H1 (cell line): ENCODE measurements at places on chromosomes 6 and 20. TPM values are rescaled to one million over a fixed set of nuclear protein-coding genes. Genes with fewer than 3 reads are reported as not detected.

DNA sequence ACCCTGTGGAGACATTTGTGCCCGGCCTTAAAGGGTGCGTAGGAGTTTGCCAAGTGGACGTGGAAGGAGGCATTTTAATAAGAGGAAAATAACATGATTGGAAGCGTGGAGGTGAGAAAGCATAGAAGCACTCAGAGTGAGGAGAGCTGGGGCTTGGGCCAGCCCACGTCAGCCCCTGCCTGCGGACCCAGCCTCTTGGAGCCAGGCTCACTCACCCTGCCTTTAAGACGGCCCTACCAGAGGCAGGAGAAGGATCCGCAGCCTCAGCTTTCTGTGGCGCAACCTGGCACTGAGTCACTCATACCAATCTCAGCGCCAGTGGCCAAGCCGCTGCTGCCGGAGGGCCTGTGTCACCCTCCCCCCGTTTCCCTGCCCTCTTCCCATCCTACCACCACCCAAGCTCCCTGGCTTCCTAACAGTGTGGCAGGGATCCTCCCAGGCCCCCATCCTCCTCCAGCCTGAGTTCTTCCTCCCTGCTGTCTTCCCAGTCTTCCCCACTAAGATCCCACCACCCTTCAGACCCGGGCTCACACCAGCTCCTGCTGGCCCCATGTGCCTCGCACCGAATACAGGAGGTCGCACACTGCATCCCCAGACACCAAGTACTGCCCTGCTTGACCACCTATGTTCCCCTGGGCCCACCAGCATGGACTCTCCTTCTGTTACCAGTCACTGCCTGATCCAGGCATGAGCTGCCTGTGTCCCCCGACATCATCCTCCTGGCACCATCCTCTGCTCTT, 285.2 kb downstream of the UST start:
- H3K4me3 ChIP-seq, result no peak overlapping the region
- peaks cover 2% of the 10 kb centered on the region for H3K4me1 ChIP-seq
- no peaks in the 10 kb centered on the region for H3K27me3 ChIP-seq
- no peaks in the 10 kb centered on the region for H3K36me3 ChIP-seq
- DNase-seq, result no peak

GRCh38 chr6:126784161-126784790, 334.2 kb upstream of the RSPO3 start:
- H3K36me3 ChIP-seq, result no peaks in the 10 kb centered on the region
- H3K4me1 ChIP-seq, result no peaks in the 10 kb centered on the region
- H3K27ac ChIP-seq, result no peak overlapping the region
- DNase-seq, result no peak

- no peaks in the 10 kb centered on the region for H3K4me1 ChIP-seq
- no peak overlapping the region for H3K4me3 ChIP-seq
- no peak overlapping the region for H3K27ac ChIP-seq
- DNase-seq, result no peak
Measured at GRCh38 chr20:50278684-50279531, 88.3 kb downstream of the CEBPB start.

DNA sequence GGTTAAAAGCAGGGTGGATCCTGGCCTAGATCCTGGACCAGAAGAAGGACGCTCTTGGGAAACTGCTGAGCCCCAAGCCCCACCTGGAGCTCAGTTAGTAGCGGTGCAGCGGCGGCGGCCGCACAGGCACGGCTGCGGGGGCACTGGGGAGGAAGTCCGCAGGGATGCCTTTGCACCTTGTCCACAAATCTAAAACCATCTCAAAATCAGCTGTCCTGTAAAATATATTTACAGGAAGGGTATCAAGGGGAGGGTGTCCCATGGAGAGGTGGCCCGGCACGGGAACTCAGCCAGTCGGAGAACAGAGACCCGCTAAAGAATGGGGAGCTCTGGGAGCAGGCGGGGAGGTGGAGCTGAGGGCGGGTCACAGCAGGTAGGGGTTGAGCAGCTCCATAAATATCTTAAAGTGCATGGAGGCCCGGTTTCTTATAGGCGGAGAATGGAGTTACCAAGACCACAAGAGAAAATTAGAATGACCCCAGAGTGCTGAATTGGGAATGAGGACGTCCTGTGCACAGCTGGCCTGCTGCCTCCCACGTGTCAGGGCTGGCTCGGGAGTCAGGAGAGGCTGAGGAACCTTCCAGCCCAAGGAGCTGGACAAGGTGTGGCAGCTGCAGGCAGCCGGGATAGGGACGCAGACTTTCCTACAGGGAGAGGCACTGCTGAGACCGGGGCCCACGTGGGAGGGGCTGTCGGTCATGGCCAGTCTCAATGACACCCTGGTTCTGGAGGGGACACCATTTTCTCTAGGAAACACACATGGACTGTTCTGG, 8.0 kb downstream of the MTG2 start:
- no peak for DNase-seq
- no peaks in the 10 kb centered on the region for H3K36me3 ChIP-seq
- no peak overlapping the region for H3K27ac ChIP-seq
- no peaks in the 10 kb centered on the region for H3K4me1 ChIP-seq
- H3K27me3 ChIP-seq, result no peaks in the 10 kb centered on the region

NT5DC1 gene
- 72.7 and 77.9 TPM in 2 replicates for total RNA-seq

SLC13A3 gene
- total RNA-seq, result 9.4 and 9.8 TPM in 2 replicates

MUC22 gene
- total RNA-seq, result not detected in 2 replicates

GRCh38 chr20:1392443-1392692, 486 bp downstream of the FKBP1A start:
- no peak overlapping the region for H3K27ac ChIP-seq
- H3K27me3 ChIP-seq, result peaks cover 13% of the 10 kb centered on the region
- DNase-seq, result no peak
- H3K36me3 ChIP-seq, result no peaks in the 10 kb centered on the region
- H3K4me3 ChIP-seq, result peak overlapping the region; percentile 86

SIRPG gene
- not detected in 2 replicates for total RNA-seq

SLC26A8 gene
- total RNA-seq, result 0.56 and 1.1 TPM in 2 replicates

DNA sequence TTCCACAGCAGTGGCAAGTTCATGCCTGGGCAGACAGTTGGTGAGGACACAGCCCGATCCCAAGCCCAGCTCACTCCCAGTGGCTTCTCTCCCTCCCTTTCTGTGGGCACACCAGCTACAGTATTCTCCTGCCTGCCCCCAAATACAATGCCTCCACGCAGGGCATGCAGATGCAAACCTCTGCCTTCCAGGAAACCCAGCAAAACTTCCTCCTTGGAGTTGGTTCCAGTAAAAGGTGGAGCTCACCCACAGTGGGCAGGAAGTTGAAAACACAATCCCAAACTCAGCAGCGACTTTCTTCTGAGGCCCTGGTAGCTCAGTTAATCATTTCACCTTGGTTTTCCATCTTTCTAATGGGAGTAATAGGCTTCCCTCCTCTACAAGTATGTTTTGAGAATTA, 93.7 kb downstream of the LY86 start:
- H3K27me3 ChIP-seq, result no peaks in the 10 kb centered on the region
- no peak overlapping the region for H3K27ac ChIP-seq
- DNase-seq, result no peak
- H3K4me3 ChIP-seq, result no peak overlapping the region

- no peak overlapping the region for H3K4me3 ChIP-seq
- peaks cover 100% of the 10 kb centered on the region for H3K27me3 ChIP-seq
- no peak for DNase-seq
- no peak overlapping the region for H3K27ac ChIP-seq
Measured at GRCh38 chr6:108163267-108163643, 2.6 kb upstream of the NR2E1 start.
